ENCODE measurements at places on chromosomes 12 and 14.
A peak's percentile ranks its signal among the peaks of the same experiment; 100 is the strongest.

DNA sequence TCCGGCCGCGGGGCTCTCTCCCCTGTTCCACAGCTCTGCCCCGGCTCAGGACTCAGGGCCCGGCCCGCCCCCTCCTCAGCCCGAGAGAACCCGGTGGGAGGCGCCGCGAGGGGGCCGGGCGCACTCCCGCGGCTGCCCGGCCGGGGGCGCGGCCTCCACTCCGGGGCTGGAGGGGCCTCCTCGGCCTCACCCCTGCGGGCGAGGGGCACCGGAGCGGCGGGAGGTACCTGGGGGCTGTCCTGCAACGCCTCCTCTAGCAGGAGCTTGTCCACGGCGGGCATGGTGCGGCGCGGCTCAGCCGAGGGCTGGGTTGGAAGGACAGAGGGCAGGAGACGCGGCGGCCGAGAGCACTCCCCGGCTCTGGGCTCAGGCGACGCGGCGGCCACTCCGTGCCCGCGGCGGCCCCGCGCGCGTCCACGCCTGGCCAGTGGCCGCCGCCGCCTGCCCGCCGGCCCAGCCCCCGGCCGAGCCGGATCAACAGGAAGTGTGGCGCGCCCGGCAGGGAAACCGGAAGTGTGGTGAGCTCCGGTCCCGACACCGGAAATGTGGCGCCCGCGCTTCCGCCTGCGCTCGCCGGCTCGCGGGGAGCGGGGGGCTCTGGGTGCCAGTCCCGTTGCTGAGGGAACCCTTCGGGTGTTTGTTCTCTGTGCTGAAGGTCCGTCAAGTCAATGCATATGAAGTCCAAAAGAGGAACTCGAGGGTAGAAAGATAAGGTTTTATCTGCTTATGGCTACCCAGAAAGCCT lies at the start of gene APPL2:
APPL2 (minus strand) TSS at position 443 of the 745 bp plus-strand sequence; CDS start at position 281, 162 bp downstream.
- DNase-seq, result peak; percentile 68

DNA sequence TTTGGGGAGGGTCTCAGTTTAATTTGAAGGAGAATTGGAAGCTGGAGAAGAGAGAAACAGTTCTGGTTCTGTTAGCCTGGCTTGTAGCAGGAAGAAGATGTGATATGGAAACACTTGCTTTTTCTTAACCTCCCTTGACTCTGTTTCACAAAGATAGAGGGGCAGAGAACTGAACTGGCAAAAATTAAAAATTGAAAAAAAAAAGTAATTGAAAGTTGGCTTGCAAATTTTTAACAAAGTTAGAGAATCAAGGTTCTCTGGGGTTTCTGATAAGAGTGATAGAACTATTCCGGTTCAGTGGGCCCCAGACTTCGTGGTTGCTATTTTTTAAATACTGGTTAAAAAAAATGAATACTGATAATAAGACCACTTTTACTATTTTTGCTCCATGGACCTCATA lies 2.8 kb downstream of the CRADD start:
- no peak for DNase-seq

- DNase-seq, result no peak
Observed at GRCh38 chr14:39102265-39102968, 618 bp downstream of the SEC23A start.

- no peak for DNase-seq
Observed at GRCh38 chr14:103196716-103197115, 73.5 kb downstream of the TNFAIP2 start.

- DNase-seq, result no peak
Observed at GRCh38 chr14:94679937-94680861, 68.0 kb downstream of the SERPINA3 start.

DNA sequence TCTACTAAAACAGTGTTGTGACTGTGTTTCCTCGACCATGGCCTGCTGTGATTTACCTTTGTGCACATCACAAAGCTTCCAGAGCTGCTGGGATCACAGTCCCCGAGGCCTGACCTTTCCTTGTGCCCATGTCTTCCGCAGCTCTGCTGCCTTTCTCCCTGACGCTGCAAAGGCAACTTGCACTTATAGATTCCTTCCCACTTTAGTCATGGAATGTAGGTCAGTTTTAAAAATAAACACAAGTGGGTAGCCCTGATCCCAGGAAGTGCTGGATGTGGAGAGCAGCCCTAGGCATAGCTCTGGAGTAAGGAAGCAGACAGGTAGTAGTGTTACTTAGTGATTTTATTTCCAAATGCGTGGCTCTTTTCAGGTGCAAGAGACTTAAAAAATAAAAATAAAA lies 825.7 kb downstream of the AACS start:
- DNase-seq, result no peak

DNA sequence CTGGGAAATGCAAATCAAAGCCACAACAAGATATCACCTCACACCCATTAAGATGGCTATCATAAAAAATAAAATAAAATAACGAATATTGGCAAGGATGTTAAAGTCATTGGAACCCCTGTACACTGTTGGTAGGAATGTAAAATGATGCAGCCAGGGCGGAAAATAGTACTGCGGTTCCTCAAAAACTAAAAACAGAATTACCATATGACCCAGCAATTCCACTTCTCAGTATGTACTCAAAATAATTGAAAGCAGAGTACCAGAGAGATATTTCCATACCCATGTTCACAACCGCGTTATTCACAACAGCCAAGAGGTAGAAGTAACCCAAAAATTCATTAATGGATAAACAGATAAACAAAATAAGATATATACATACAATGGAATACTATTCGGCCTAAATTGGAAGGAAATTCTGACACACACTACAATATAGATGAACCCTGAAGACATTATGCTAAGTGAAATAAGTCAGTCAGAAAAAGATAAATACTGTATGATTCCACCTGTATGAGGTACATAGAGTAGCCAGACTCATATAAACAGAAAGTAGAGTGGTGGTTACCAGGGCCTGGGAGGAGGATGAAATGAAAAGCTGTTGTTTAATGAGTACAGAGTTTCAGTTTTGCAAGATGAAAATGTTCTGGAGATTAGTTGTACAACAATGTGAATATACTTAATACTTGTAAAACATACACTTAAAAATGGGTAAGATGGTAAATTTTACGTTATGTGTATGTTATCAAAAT lies 84.6 kb downstream of the TXNDC16 start:
- DNase-seq, result no peak

DNA sequence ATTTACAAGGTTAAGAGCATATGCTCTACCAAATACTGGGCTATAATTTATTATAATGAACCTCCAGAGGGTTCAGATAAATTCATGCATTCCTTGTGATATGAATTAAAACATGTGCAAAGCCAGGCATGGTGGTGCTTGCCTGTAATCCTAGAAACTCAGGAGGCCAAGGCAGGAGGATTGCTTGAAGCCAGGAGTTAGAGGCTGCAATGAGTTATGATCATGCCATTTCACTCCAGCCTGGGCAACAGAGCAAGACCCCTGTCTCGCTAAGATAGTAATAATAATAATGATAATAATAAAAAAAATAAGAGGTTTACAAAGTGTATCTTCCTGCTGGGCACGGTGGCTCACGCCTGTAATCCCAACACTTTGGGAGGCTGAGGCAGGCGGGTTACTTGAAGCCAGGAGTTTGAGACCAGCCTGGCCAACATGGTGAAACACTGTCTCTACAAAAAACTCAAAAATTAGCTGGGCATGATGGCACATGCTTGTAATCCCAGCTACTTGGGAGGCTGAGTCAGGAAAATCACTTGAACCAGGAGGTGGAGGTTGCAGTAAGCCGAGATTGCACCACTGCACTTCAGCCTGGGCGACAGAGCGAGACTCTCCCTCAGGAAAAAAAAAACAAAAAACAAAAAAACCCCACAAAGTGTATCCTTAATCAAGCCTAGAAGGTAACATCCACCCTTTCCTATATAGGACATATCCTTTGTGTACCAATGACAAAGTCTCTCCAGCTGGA lies 7.3 kb upstream of the CS start:
- DNase-seq, result no peak

GRCh38 chr14:91708795-91709194 lies 23.1 kb downstream of the CATSPERB start:
- DNase-seq, result no peak

- DNase-seq, result no peak
Observed at GRCh38 chr14:71139294-71139946, 232.2 kb downstream of the PCNX1 start.

DNA sequence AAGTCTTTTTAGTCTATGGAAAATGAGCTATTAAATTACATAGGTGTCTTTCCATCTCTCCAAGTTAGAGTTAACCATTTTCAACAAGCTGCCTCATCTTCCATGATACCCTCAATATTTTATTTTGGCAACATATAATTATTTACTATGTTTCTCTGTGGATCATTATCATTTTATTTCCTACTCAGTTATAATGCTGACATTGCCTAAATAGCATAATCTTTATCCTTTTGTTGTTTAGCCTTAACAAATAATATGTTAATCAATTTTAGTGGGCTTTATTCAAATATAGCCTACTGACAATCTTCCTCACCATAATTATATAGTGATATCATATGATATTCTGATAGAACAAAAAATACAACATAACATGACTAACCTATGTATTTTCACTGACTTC lies 1044.8 kb upstream of the FOXG1 start:
- no peak for DNase-seq

DNA sequence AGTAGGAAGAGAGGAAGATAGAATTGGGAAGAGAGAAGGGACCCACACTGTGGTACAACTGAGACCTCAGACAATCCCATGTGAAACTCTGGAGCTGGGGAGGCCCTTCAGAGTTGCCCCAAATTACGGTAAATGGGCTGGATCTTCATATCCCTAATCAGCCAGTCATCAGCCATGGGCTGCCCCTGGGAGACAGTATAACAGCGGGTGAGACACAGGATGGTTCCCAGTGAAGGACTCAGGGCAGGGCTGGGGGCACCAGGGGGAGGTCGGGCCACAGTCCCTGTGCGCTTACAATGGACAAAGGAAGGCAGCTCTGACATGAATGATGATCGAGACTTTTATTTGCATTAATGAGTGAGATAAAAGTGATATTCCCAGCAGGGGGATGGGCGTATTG lies 74.2 kb upstream of the BDKRB2 start:
- DNase-seq, result no peak

GRCh38 chr12:111363578-111363977 lies 5.3 kb downstream of the PHETA1 start:
- DNase-seq, result no peak

GRCh38 chr14:73576391-73576790 lies 7.4 kb downstream of the ACOT2 start:
- DNase-seq, result no peak

GRCh38 chr12:12872934-12873275 lies 18.5 kb upstream of the GPRC5A start:
- DNase-seq, result no peak

GRCh38 chr14:20583908-20584307 lies 3.9 kb downstream of the RNASE11 start:
- no peak for DNase-seq

GRCh38 chr14:77185093-77185465 lies 3.5 kb downstream of the TMEM63C start:
- no peak for DNase-seq

GRCh38 chr12:7101047-7101693 lies 7.8 kb downstream of the C1RL start:
- no peak for DNase-seq

DNA sequence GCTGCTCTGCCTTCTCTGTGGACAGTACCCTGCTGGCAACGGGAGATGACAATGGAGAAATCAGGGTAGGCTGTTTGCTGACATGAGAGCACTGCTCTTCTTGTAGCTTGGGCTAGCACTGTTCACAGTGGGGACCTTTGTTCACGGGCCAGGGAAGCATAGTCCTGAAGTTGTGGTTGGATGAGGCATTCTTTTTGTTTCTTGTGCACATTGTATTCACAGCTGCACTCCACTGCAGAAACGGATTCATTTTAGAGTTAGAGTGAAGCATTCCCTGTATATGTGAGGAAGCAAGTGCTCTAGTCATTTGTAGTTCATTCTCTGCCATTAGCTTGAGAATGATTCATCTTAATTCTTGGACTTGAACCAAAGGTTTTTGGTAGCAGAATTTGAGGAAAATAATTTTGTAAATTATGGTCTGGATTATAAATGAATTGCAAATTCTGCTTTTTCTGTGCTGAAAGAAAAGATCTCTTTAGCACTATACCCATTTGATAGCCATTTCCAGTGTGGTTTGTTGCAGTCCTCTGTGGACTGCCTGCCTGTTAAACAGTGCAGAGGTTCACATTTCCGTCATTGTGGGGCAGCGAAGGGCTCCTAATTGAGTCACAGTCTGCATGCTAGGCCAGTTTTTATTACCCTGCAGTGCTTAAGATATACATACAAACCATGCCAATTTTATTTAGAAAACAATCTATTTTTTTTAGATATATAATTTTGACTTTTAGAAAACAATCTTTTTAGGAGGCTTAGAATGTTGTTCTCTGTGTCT lies 80.6 kb downstream of the APAF1 start:
- DNase-seq, result no peak

GRCh38 chr12:79773896-79774295 lies 83.1 kb upstream of the PAWR start:
- no peak for DNase-seq

- no peak for DNase-seq
Observed at GRCh38 chr14:51609955-51610283, 41.8 kb upstream of the FRMD6 start.

GRCh38 chr12:88298761-88299242 lies 156.7 kb downstream of the TMTC3 start:
- no peak for DNase-seq

GRCh38 chr12:47391566-47391965 lies 311.8 kb upstream of the AMIGO2 start:
- DNase-seq, result no peak

DNA sequence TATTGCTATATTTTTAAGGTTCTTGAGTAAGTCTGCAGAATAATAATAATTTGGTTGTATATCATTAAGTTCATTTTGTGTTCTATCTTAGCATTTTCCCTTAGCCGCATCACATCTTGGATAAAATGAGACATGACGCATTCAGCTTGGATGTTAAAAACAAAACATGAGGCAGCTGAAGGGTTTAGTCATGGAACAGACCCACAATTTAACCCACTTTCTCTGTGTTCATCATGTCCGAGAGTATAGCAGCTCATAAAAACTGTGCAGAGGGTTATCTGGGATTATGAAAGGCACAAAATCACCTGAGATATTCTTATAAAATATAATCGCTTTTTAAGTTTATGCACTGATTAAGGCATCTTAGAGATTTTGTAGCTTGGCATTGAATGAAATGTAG lies 219.3 kb downstream of the TRHDE start:
- DNase-seq, result no peak

DNA sequence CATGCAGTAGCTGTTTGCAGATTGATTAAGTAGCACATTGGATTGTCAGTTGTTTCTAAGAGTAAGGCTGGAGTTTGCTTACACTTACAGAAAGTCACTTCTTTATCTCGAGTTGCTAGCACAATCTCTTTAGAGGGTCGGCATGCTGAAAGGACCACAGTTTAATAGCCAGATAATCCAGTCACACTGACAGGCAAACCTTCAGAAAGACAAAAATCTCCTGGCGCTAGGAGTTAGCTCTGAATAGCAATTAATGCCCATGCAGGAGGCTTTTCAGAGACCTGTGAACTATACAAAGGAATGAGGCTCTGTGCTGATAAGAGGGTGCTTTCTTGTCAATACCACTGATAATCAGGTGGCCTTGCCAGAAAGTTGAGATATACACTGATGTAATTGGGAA lies 1043.0 kb downstream of the AACS start:
- no peak for DNase-seq

DNA sequence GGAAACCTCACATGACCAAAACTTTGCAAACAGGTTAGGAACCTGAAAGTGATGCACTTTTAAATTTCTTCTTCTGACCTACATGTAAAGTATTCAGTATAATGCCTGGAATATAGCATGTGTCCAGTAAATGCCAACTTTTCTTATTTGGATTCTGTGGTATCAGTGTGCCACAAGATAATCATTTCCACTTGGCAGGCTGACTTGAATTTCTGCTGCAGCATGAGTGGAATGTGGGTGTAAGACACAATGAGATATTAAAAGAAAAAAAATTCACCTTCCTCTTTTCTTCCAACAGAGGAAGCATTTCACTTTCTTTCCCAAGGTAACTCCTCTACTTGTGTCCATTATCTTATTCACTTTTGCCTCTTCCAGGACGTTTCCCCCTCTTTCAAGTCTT lies 141.9 kb upstream of the PRKD1 start:
- no peak for DNase-seq

Data from forelimb muscle (tissue), 1 donor.